ENCODE measurements at places on chromosomes 5 and 9. TPM values are rescaled to one million over a fixed set of nuclear protein-coding genes. Genes with fewer than 3 reads are reported as not detected.

- no peaks in the 10 kb centered on the region for H3K4me1 ChIP-seq
- no peak overlapping the region for H3K4me3 ChIP-seq
- no peaks in the 10 kb centered on the region for H3K36me3 ChIP-seq
- no peak overlapping the region for H3K27ac ChIP-seq
- no peaks in the 10 kb centered on the region for H3K27me3 ChIP-seq
These were observed 219.2 kb downstream of the TRPM3 start for GRCh38 chr9:70902171-70902570.

The SPATA6L gene
- 3.4 TPM for polyA plus RNA-seq

DNA sequence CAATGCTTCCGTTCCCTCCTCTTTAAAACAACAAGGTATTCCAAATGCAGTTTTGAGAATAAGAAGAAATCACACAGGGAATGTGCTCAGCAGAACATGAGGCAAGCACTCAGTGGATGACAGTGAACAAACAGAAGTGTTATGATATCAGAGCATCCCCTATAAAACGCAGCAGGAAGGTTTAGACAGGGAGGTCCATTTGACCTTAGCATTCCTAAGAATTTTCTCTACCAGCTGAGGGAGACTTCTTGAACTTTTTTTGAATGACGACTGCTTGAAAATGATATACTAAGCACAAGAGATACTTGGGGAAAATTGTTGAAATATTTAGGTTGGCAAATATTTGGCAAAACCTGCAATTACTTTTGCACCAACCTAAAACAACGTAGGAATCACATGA, 3.9 kb downstream of the AMACR start:
- no peak for DNase-seq
- no peak overlapping the region for H3K27ac ChIP-seq
- H3K27me3 ChIP-seq, result no peaks in the 10 kb centered on the region

The PKN3 gene
- 8.1 TPM for polyA plus RNA-seq

The RUSC2 gene
- 40.6 TPM for polyA plus RNA-seq

GRCh38 chr9:130188860-130189481, 16.8 kb downstream of the NCS1 start:
- H3K27me3 ChIP-seq, result no peaks in the 10 kb centered on the region
- H3K4me3 ChIP-seq, result no peak overlapping the region
- DNase-seq, result no peak
- peaks cover 36% of the 10 kb centered on the region for H3K4me1 ChIP-seq

- H3K4me1 ChIP-seq, result peaks cover 17% of the 10 kb centered on the region
- no peak overlapping the region for H3K27ac ChIP-seq
- H3K36me3 ChIP-seq, result no peaks in the 10 kb centered on the region
- no peak overlapping the region for H3K4me3 ChIP-seq
- H3K27me3 ChIP-seq, result peaks cover 69% of the 10 kb centered on the region
- DNase-seq, result no peak
These were observed 3.6 kb downstream of the GDNF start for GRCh38 chr5:37836235-37836591.

GRCh38 chr5:181111010-181111409, 20.0 kb downstream of the OR2V1 start:
- no peaks in the 10 kb centered on the region for H3K4me1 ChIP-seq
- no peak for DNase-seq
- H3K27me3 ChIP-seq, result peaks cover 56% of the 10 kb centered on the region
- H3K4me3 ChIP-seq, result no peak overlapping the region

DNA sequence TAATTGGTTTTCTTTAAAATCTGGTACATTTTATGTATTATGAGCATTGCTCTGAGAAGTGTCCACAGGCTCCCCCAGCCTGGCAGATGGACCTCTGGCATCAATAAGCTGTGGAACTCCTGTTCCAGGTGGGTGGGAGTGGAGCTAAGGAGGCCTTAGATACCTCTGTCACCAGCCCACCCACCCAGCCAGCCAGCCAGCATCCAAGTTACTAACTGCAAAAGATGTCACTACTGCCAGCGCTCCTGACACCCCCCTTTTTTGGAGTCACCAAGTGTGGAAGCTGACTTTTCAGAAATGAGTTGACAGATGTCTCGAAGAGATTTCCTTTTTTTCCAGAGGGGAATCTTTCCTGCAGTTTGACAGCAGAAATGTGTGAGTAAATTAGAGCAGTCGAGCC, 111.2 kb downstream of the GALNT10 start:
- no peaks in the 10 kb centered on the region for H3K36me3 ChIP-seq
- no peak overlapping the region for H3K27ac ChIP-seq
- H3K27me3 ChIP-seq, result no peaks in the 10 kb centered on the region
- no peak for DNase-seq
- no peaks in the 10 kb centered on the region for H3K4me1 ChIP-seq

The SNX24 gene
- polyA plus RNA-seq, result 12.1 TPM

The RBM22 gene
- polyA plus RNA-seq, result 41.3 TPM

GRCh38 chr9:76897804-76898525, 7.9 kb downstream of the PRUNE2 start:
- no peaks in the 10 kb centered on the region for H3K4me1 ChIP-seq
- H3K27ac ChIP-seq, result no peak overlapping the region
- H3K4me3 ChIP-seq, result no peak overlapping the region

GRCh38 chr9:16637218-16637617, 233.3 kb downstream of the BNC2 start:
- H3K4me3 ChIP-seq, result no peak overlapping the region
- H3K36me3 ChIP-seq, result no peaks in the 10 kb centered on the region
- H3K27ac ChIP-seq, result no peak overlapping the region
- DNase-seq, result no peak

DNA sequence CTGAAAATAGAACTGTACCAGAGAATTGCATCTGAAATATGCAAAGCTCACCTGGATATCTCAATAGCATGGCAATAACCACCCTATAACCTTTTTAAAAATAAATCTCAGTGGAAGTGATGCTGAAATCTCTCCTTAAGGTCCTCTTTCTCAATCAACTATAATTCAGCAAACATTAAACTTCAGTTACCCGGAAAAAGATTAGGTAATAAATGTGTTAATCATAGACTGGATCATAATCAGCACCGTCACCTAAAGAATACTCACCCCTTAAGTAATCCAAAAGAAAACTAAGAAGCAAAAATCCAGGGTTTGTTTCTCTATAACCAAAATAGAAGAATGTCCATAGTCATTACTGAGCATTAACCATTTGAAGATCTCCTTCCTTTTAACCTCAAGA, 44.3 kb upstream of the DENND4C start:
- DNase-seq, result no peak
- H3K4me3 ChIP-seq, result no peak overlapping the region
- H3K4me1 ChIP-seq, result peaks cover 24% of the 10 kb centered on the region
- H3K27me3 ChIP-seq, result no peaks in the 10 kb centered on the region

The OR4F3 gene
- polyA plus RNA-seq, result not detected

DNA sequence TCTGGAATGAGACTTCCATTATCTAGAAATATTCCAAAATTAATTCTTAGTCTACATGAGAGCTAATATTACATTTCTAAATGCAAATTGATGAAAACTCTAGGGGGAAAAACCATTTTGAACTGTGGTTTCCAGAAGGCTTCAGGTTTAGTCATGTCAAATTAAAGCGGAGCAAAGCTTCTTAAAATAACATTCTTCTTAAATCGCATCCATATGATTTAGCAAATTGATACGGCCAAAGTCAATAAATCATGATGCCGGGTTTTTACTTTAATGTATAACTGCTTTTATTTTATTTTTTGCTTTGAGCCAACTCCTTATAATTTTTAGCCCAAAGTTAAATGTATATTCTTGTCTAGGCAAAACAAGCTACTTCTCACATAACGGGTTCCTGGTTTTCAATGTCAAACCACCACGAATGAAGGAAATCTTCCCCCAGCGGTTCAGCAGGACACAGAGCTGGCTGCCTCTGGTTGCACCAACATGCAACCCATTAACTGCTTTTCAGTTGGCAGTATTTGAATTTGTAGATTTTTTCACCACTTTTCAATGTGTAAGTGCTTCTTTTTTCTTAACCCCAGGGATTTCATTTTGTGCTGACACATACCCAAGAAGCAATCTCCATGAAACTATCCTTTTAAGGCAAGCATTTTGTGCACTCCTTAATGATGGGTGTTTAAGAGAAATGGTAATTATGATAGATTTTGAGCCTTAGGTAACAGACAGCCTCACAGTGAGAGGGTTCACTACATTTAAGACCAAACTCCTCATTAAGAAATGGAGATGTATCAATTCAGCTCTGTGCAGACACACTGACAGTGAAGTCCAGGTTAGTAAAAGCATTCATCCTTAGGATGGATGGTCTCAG, 35.5 kb downstream of the EFNA5 start:
- no peaks in the 10 kb centered on the region for H3K36me3 ChIP-seq
- H3K4me1 ChIP-seq, result no peaks in the 10 kb centered on the region
- H3K27me3 ChIP-seq, result no peaks in the 10 kb centered on the region
- no peak overlapping the region for H3K4me3 ChIP-seq
- H3K27ac ChIP-seq, result no peak overlapping the region

All from adrenal gland (tissue), 19 donors.